ENCODE measurements at places on chromosomes 16 and 17.

GRCh38 chr17:9167379-9167778, 146.1 kb downstream of the NTN1 start:
- DNase-seq = no peak

GRCh38 chr17:51057534-51057933, 63.1 kb downstream of the SPAG9 start:
- no peak for DNase-seq

GRCh38 chr17:78717431-78717980, 64.6 kb downstream of the CYTH1 start:
- DNase-seq = peak; percentile 87

GRCh38 chr17:77856551-77857305, 101.8 kb upstream of the TNRC6C start:
- no peak for DNase-seq

GRCh38 chr16:180101-180675, at the start of gene HBQ1:
Gene HBQ1 (plus strand): TSS chr16:180459. CDS start chr16:180487, 28 bp downstream.
- peak; percentile 39 for DNase-seq

DNA sequence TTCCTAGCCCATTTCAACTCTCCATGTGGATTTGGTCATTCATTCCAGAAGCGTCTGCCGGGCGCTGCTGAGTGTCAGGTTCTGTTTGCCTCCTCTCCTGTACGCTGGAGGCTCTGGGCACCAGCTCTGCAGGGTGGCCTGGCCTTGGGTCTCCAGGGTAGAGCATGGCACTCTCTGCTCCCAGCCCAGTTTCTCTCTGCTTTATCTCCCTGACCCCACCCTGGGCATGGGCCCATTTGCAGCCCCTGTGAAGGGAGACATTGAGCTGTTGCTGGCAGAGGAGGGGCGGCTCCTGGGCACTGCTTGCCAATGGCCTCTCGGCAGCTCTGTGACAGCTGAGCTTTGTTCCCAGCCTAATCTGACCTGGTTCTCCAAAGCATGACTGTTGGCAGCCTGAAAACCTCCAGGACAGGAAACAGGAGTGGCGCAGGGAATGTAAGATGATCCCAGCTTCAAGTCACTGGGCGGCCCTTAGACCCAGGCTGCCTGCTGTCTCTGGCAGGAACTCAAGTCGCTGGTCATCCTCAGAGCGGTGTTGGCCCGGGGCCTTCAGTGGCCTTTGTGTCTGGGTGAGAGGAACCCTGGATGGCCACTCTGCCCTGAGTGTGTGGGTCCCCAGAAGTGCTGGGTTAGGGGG, 146.8 kb downstream of the SEC14L1 start:
- peak; percentile 83 for DNase-seq

- no peak for DNase-seq
Observed at GRCh38 chr16:31440516-31441184, 1.9 kb downstream of the ZNF843 start.

- no peak for DNase-seq
Observed at GRCh38 chr16:80176114-80176513, 364.7 kb upstream of the DYNLRB2 start.

DNA sequence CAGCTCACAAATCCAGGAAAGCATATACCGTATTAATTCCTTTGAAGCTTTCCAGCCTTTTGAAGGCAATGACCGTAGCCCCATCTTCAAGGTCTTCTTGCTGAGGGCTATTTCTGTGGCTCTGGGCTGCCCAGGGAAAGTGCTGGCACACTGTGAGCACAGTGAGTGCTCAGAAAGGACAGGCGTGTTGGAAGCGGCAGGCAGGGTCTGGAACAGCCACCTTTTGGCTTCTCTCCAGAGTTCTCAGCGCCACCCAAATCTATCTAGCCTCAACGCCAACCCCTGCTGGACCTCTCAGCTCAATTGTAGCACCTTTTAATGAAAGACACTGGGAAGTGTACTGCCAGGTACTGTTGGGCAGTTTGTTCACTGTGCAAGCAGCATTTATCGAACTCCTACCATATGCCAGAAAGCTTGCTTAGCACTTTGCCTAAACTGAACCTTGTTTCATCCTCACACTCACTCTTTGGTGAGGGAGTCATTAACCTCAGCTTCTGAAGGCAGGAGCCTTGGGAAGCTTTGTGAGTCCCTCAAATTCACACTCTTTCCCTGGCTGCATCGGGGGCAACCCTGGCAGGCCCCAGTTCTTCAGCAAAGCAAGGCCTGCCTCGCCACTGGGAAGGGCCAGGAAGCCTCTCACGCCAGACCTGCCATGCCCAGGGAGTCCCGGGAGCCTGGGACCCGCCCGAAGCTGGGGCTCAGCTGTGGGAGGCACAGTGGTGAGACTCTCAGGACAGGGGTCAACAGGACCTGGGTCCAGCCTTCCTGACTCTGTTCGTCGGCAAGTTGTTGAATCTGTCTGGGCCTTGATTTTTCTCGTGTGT, 13.5 kb upstream of the CIBAR2 start:
- DNase-seq = no peak

DNA sequence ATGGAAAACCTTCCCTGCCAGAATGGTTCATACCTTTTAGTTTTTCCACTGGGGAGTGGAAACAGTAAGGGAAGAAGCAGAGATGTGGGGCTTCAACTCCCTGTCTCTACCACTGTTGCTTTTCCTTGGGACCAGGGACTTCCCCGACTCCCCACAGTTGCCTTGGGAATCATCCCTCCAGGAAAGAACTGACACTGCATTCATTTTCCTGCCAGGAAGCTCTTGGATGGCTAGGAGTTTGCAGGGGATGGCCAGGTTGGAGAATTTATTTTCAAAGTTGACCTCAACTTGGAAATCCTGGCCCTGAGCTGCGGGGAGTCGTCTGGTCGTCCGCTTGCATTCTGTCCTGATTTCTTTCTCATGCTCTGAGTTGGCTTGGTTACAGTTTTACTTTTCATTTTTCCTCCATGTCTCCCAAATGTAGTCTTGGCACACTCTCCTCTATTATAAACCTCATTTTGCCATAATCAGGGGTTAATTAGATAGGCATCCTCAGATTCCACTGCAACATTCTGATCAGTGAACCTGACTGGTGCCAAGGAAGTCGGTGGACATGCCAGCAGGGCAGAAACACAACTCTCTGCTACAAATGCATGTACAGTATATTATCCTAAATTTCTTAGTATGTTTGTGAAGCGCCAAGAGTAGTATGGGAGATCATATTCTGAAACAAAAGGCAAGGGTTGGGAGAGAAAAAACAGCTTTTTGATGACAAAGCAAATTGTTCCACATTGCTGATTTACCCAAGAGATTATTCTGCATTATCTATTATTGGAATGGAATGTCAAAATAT, 220.5 kb upstream of the XYLT1 start:
- no peak for DNase-seq

- no peak for DNase-seq
Observed at GRCh38 chr16:54359081-54359480, 72.5 kb upstream of the IRX3 start.

DNA sequence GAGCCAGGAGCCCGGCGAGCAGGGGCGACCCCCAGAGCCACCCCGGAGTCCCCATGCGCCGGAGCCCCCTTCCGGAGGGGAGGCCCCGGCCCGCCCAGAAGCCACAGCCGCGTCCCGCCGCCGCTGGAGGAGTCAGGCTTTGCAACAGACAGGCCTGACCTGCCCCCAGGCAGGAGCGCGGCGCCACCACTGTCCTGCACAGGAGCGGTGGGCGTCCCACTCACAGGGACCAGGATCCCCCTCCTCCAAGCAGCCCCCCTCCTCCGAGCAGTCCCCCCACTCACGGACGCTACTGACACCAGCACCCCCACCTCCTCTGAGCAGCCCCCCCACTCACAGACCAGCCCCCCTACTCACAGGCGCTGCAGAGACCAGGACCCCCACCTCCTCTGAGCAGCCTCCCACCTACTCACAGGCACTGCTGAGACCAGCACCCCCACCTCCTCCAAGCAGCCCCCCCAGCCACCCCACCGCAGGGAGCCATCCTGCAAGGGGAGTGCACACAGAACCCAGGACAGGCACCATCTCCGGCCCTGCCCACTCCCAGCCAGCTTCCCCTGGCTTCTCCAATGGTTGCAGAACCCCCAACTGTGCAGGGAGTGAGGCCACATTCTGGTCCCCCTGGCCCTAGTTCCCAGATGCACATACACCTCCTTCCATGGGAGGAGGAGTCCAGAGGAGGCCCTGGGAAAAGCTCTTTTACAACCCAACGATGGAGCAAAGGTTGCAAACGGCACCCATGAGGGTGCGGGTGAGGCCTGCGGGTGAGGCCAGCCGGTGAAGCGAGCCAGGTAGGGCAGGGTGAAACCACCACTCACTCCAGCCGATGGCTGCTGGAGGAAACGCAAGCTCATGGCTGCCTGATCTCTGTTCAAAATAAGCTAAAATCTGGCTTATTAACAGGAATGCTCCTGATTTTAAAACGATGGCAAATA, 69.9 kb downstream of the ABR start:
- DNase-seq = peak; percentile 55

DNA sequence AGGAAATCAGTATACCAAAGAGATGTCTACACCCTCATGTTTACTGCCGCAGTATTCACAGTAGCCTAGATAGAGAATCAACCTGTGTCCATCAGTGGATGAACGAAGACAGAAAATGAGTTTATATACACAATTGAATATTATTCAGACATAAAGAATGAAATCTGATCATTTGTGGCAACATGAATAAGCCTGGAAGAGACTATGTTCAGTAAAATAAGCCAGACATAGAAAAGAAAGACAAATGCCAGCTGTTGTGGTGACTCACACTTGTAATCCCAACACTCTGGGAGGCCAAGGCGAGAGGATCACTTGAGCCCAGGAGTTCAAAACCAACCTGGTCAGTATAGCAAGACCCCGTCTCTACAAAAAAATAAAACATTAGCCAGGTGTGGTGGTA, 16.1 kb downstream of the NUDT16L1 start:
- DNase-seq = no peak

DNA sequence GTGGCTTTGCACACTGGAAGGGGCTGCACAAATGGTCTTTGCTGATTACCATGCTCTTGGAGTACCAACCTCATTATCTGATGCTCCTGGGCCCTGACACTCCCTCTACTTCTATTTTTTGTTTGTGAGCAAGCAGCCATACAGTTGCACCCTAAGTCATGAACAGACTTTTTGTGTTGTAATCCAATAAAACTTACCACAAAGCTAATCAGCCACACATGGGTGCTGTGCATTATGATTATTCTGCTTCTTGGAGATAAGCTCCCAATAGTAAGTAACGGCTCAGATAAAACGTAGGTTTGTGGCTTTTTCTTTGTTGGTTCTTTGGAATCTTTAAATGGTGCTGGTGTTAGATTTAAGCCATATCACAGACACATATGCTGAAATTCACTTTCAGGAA, 76.2 kb downstream of the CCT6B start:
- DNase-seq = no peak

GRCh38 chr17:43864161-43864984, 17.4 kb downstream of the CD300LG start:
- no peak for DNase-seq

GRCh38 chr17:62653826-62654761, 26.6 kb downstream of the MRC2 start:
- peak; percentile 88 for DNase-seq

DNA sequence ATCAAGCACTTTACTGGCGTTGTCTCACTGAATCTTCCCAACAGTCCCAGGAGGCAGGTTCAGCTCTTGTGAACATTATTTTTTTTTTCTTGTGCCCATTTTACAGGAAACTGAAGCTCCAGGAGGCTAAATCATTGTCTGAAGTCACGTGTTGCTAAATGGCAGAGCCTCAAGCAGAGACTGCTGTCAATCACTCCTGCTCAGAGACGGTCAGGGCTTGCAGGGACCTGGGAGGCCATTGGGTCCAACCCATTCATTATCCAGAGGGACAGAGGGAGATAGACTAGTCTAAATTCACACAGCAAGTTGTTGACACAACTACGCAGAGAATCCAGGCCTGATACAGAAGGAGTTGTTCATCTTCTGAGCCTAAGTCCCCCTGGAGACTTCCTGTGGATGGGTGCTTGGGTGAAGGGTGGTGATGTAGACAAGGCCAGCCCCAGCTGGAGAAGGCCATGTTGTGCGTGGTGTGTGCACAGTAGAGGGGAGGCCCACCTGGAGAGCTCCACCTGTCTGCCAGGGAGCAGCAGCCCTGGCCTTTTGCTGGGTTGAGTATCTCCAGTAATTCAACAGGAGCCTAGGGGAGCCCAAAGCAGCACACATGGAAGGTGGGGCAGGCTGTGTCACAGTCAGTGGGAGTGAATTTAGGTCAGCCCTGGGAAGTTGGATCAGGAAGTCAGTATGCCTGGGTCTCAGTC, 24.3 kb upstream of the C1QL1 start:
- DNase-seq = no peak

- DNase-seq = no peak
Observed at GRCh38 chr17:82917699-82918345, 78.0 kb upstream of the ZNF750 start.

- DNase-seq = no peak
Observed at GRCh38 chr17:2975469-2975958, 87.9 kb downstream of the OR1D5 start.

GRCh38 chr16:86844695-86845094, 266.3 kb downstream of the FOXL1 start:
- peak; percentile 88 for DNase-seq

- DNase-seq = no peak
Observed at GRCh38 chr17:58344791-58345157, 7.2 kb downstream of the SUPT4H1 start.

- DNase-seq = peak; percentile 87
Observed at GRCh38 chr17:57605675-57606105, 139.4 kb downstream of the CCDC182 start.

Measured in lung (tissue), 17 donors.